ENCODE measurements at places on chromosomes 16 and 17.

- DNase-seq = no peak
Observed at GRCh38 chr16:72277749-72278148, 105.8 kb upstream of the PMFBP1 start.

DNA sequence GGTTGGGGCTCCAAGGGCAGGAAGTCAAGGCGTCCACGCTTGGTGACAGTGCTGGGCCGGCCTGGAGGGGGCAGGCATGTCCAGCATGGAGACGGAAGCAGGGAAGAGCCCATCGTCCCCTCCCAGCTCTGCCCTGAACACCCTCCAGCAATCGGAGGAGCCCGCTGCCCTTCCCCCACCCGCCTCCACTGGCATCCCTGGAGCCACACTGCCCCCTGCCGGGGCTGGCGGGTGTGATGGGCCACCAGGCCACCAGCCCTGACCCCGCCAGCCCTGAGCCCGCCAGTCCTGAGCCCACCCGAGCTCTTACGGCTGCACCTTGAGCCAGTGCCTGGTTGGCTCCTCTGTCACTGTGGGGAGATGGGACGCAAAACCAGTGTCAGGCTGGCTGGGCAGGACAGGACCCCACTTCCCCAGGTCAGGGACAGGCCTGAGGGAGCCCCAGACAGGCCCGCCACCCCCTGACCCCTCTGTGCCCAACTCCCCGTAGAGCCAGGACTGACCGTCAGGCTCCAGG is 4.1 kb upstream of the CDH15 start:
- peak; percentile 97 for DNase-seq

- no peak for DNase-seq
Observed at GRCh38 chr16:51071326-51071725, 79.7 kb downstream of the SALL1 start.

DNA sequence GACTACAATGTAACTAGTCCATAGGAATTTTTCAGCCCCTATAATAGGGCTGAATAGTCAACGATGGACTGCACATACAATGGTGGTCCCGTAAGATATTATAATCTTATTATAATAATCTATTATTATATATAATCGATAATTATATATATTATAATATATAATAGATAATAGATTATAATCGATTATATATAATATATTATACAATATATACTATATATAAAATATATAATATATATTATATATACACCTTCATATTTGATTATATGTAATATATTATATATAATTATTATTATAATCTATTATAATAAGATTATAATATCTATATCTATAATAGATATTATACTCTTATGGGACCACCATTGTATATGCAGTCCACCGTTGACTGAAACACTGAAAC is 238.8 kb downstream of the XYLT1 start:
- no peak for DNase-seq

DNA sequence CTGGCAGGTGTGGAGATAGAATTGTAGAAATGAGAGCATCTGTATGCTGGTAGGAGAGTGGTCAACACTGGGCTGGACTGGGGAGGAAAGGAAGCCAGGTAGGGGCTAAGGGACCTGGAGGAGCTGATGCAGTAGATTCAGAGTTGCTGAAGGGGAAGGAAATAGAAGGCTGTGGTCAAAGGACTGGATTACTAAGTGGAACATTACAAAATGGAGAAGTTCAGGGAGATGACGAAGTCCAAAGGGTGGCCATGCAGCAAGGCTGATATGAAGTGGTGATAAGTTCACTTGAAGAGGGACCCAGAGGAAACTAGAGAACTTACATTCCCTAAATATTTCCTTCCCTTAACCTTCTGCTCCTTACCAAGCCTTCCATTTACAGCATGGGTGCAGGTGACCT is 8.6 kb upstream of the CCL2 start:
- no peak for DNase-seq

GRCh38 chr17:63573634-63574033 is 23.4 kb downstream of the DCAF7 start:
- DNase-seq = peak; percentile 25

DNA sequence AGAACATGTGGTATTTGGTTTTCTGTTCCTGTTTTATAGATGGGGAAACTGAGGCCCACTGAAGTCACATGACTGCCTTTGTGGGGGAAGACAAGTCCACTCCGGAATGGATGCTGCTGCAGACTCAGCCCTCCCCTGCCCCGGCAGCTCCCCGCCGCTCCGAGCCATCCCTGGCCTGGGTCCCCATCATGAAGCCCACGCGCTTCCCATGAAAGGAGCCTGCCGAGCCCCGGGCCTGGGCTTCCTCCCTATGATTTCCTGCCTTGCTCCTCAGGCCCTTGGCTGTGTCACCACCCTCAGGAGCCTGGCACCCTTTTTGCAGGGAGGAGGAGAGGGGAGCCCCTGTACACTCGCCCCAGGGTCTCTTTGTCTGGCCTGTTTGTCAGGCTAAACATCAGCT is 125.3 kb upstream of the FOXF1 start:
- DNase-seq = no peak

GRCh38 chr16:57627184-57627871 is 1.1 kb upstream of the ADGRG1 start:
- DNase-seq = peak; percentile 75

- DNase-seq = peak; percentile 20
Observed at GRCh38 chr17:27430882-27431491, 25.3 kb upstream of the KSR1 start.

DNA sequence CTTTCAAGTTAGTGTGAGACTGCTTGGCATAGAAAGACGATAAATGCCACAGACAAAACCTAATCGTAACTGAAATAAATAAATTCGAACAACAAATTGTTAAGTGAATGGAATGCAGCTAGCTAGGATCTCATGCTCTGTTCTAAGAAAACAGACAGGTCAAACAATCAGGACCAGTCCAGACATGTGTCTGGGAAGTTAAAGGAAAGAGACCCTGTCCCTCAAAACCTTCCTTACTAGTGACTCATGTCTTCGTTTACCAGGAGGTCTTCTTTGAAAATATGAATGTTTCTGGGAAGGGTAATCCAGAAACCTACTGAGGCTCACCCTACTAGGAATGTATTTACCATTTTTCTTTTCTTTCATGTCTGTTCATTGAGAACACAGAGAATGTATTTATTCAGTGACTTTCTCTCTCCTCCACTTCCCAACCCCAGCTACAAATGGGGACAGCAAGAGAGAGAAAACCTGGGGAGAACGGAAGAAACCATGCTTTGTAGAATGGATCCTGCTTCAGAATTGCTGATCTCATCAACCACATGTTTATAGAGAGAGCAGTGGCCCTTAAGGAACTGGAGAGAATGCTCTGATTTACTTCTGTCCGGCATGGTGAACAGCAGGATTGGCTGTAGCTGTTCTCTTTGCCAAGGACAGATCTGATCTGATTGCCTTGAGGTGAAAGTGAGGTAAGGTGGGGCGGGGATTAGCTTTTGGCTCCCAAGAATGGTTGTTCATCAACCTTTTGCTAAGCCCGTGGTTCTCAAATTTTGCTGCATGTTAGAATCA is 39.4 kb upstream of the DHX8 start:
- DNase-seq = no peak

DNA sequence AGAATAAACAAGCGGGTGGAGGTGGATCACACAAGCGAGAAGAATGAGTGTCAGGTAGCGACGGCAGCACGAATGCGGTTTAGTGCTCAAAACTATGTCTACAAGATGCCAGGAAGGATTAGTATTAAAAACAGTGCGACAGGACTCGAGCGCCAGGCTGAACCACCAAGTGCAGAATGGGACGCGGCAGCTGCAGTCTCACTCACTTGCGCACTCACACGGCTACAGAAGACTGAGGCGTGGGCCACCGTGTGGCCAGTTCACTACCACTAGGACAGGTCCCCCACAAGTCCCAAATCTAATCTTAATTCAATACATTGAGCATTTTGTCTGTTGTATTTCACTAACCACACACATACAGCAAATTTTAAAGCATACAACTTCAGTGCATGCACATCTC is 35.7 kb upstream of the TRAP1 start:
- DNase-seq = no peak

DNA sequence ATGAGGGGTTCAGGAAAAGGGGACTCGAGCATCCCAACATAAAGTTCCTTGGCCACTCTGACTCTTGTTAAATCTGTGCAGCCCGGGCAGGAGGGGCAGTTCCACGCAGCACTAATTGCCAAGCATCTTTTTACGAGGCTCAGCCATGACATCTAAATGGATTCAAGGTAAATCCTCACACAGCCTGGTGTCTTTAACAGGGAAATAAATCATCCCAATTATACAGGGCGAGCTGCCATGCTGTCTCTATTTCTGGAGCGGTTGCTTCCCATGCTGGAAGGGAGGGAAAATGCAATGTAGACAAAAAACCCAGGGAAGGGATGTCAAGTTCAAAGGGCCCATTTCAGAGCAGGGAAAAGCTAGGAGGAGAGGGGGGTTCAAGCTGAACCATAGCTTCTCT is 110.0 kb downstream of the GAS7 start:
- DNase-seq = no peak

DNA sequence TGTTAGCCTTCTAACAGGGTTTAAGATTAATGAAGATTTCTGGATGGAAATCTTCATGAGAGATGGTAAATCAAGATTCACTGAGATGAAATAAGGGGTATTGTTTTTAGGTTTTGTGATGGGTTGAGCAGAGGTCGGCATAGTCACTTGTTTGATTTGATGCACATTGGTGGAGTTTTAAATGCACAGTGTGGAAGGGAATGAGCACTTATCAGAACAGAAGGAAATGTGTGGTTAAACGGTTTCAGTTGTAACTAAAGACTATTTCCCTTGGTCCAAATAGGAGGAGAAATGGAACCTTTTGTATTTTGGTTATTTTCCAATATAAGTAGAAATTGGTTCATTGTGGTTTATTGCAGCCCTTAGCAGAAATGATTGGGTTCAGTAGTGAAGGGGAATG is 34.1 kb downstream of the CBFB start:
- DNase-seq = no peak

DNA sequence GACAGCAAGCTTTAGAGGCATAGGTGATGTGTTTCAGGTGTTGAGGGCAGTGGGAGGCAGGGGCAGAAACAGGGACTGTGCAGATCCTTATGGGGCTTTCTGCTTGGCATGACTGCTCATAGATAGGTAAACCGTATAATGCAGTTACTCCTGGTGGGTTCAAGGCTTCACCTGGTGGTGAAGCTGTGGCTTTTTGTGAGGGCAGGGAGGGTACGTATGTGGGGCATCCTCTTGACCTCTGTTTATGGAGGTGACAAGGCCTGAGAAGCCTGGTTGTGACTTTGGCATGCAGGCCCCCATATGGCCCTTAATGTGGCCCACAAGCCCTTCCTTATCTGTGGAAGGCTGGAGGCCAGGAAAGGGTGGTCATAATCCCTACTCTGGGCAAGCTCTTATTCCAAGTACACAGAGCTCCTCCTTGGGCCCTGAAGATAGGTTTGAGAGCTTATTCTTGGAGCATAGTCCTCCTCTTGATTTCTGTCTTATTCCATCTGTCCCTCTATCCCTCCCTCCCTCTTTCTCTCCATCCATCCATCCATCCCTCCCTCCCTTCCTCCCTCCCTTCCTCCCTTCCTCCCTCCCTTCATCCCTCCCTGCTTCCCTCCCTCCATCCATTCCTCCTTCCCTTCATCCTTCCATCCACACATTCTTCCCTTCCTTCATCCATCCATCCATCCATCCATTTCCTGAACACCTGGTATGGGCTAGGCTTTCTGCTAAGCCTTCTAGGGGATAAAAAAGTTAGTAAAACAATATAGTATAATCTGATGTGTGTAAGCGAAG is 1.3 kb upstream of the CCL16 start:
- no peak for DNase-seq

DNA sequence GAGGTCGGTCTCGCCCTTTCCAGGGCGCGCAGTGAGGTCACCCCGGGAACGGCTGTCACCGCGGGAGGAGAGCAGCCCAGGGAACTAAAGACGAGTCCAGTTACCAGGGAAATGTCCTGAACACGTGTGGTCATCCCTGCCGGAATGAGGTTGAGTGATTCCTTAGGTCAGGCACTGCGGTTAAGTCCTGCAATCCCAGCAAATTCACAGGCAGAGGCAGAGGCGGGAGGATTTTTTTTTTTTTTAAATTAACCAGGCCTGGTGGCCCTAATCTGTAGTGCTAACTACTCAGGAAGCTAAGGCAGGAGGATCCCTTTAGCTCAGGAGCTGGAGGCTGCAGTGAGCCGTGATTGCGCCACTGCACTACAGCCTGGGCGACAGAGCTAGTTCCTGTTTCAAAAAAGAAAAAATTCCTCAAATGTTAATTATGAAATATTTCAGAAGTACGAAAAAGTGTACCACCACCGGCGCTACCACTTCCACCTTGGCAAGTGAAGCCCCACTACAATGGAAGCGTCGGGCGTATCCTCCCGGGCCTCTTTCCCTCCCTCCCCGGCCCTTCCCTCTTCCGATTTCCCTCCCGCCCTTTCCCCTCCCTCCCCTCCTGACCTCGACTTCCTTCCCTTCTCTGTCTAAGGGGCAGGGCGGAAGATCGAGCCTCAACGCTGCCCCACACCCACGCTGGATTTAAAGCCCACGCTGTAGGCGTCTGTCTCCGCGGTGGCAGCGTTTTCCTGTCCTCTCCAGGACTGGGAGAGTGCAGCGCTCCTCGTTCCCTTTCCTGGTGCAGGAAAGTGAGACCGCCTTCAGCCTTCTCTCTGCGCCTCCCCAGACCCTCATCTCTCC is 27.3 kb downstream of the SLFN11 start:
- peak; percentile 38 for DNase-seq

DNA sequence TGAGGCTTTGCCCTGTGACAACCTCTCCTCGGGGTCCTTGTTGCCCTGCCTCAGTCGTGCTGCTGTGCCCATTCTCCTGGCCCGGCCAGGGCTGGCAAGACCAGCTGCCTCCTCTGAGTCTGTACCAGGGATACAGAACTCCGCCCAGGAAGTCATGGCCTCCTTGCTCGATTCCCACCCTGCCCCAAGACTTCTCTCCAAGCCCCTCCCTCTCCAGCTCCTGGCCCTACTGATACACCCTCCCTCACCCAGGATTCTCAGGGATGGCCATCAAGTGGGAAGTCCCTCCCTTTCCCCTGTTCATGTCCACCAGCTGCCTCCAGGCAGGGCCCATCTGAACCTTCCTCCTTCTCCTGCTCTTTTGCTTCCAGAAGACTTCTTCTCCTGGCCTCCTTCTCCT is 11.2 kb upstream of the TMEM208 start:
- DNase-seq = no peak

GRCh38 chr17:30915833-30916611 is 5.7 kb upstream of the ADAP2 start:
- no peak for DNase-seq
